ENCODE measurements at places on chromosomes 3 and 15.

GRCh38 chr15:58839485-58839884 lies 68.4 kb downstream of the MINDY2 start:
- DNase-seq = peak; percentile 7

DNA sequence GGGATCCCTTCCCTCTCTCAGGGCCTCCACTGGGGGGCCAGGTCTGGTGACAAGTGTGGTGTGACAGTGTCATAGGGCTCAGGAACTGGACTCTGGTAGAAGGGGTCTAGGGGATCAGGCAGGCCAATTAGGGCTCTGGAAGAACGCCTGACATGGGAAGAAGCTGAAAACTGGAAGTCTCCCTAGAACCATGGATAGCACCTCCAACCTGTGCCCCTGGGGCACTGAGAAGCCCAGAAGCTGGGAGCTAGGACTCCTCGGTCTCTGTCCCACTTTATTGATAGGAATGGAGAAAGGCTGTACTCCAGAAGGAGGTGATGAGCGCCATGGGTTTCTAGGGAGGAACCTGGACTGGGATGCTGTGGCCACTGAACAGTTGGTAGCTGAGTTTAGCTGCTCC lies 30.7 kb downstream of the INSYN1 start:
- no peak for DNase-seq

DNA sequence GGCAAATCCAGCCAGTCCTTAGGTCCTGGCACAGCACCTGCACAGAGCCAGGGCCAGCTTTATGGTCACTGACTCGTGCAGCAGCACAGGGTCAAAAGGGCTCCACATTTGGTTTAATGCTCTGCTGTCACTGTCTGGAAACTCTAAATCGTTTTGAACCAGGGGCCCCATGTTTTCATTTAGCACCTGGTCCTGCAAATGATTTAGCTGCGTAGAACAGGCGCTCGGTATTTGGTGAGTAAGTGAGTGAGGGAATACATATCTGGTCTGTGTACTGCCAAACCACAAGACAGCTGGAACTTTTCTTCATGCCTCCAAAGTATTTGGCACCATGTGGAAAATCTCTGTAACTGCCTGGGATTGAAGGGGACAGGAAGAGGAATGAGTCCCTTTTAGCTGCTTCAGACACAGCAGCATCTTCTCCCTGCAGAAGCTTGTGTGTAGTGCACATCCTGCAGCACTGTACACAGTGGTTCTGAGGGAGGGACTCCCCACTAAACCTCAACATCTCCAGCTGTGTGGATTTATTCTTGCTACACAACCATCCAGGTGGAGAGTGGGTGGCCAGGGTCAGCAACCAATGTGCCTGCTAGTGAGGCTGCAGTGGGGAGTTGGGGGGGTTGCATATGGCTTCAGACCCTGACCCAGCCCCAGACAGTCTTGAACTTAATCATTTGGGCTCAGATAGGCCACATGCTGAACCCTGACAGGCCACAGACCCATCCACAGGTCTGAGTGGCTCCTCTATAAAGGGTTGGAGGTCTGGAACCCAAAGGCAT lies 1.1 kb downstream of the SH2D7 start:
- peak; percentile 93 for DNase-seq

GRCh38 chr3:30333903-30334302 lies 272.5 kb upstream of the TGFBR2 start:
- peak; percentile 68 for DNase-seq

DNA sequence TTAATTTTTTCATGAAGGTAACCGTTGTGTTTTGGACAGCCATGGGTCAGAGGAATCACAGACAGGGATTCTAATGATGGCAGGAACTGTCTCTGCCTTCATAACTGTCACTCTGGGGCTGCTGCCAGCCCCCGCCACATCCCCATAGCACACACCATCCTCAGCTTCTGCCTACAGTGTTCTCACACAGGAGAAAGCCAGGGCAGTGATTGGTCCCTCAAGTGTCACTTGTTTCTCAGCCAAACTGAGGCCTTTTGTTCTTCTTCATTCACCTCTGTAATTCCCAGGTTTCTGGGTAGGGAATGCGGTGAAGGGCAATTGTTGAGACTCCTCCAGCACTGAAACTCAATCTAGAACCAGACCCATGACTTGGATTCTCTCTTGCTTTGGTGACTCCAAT lies 65.4 kb upstream of the C3orf80 start:
- no peak for DNase-seq

DNA sequence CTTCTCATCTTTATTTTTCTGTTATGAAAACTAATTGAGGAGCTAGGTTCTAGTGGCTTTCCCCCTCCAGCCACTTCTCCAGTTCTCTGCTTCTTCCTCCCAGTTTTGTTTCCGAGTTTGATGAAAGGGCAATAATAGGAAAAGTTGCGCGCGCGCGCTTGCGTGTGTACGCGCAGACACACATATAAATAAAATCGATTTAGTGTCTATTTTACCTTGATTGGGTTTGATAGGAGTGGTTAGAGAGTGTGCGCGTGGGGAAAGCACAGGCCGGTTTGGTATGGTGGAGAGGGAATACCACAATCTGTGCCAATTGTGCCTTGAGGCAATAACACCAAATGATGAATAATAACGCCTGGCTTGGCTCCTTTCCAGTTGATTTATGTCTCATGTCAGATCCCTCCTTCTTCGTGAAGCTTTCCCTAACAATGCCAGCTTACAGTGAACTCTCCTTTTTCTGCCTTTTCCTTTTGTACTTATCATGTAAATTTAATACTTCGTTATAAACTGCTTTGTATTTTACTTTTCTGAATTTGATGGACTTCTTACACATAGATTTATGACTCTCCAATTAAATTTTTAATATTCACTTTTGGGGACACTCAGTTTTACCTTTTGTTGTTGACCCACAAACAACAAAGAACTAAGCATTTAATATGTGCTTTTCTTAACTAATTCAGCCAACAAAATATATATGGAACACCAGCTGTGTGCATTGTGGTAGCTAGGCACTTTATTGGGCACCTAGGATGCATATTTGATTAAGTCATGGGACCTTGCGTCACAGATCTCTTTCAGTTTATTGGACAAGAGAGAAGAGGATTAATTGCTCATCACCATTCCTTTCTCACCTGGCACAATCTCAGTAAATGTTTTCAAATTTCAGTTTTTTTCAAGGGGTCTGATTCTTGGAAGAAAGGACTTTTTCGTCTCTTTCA lies 1.7 kb downstream of the TIPARP start:
- peak; percentile 89 for DNase-seq

- DNase-seq = no peak
Observed at GRCh38 chr15:22850055-22850454, 11.6 kb downstream of the NIPA2 start.

DNA sequence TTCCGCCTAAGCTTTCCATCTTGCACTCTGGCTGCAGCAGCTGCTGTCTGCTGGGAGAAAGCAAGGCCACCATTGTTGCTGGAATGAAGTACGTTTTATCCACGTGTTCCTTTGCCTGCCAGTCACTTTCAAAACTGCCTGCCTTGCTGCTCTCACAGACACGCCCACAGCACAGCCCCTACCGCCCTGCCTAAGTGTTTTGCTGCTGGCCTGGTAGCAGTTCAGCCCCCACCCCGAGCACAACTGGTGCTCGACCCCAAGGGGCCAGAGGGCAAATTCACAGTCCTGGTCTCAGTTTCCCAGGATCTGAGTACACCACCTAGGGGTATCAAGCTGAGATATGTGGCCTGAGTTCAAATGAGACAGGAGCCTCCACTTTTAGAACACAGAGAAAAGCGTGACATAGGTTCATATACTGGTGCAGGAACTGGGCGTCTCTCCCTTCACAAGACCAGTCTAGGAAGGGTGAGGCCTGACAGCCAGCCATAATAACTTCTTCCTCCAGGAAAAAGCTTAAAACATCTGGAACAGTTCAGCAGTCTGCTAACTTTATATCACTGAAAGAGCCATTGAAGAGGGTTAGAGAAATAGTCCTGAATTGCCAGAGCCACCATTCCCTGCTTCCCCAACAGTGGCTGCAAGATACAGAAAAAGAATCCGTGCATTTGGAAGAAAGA lies 1012.3 kb downstream of the ZPLD1 start:
- no peak for DNase-seq

GRCh38 chr15:70023769-70024491 lies 73.8 kb downstream of the TLE3 start:
- peak; percentile 88 for DNase-seq

- DNase-seq = peak; percentile 42
Observed at GRCh38 chr15:101207867-101208288, 44.0 kb downstream of the CHSY1 start.

DNA sequence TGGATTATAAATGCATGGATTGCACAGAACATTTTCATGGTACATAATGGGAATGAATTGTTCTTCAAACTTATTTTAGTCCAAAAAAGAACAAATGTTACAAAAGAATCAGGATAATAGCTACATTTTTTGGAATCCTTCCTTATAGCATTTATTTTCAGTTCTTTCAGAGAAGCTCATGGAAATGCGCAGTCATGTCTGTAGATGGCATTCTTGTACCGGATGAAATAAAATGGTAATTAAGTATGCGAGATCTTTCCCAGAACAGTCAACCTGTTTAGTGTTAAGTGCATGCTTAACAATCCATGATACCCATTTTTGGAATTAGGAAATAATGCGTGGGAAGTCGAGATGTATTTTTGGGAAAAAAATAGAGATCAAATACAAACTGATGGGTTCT lies 38.2 kb upstream of the GOLGA8B start:
- peak; percentile 28 for DNase-seq

- DNase-seq = peak; percentile 38
Observed at GRCh38 chr3:23495507-23495906, 292.4 kb downstream of the UBE2E2 start.

DNA sequence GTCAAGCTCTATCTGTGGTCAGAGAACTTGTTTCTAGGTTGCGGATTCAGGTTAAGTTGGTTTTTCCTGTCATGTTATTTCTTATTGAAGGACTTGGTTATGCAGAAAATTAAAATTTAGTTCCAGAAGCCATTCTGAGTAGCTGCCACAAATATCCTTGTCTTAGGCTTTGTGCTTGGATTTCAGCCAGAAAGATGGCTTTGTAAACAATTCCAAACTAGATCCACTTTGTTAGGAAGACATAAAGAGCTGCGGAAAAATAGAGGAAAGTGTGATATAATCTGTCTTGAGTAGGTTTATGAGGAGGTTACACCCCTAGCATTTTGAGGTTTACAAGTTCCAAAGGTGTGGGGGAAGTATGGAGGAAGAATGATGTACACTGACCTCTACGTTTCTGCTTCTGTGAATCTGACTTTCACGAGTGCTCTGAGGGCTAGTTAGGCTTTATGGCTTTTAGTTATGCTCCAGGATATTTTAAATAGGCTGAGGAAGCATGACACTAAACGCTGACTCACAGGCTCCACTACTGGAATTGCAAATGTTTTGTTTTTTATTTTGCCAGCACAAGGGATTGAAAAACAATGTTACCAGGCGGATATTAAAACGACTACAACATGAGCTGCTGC lies 46.3 kb upstream of the UTS2B start:
- peak; percentile 60 for DNase-seq

- DNase-seq = peak; percentile 51
Observed at GRCh38 chr3:189927975-189928895, 192.5 kb downstream of the P3H2 start.

DNA sequence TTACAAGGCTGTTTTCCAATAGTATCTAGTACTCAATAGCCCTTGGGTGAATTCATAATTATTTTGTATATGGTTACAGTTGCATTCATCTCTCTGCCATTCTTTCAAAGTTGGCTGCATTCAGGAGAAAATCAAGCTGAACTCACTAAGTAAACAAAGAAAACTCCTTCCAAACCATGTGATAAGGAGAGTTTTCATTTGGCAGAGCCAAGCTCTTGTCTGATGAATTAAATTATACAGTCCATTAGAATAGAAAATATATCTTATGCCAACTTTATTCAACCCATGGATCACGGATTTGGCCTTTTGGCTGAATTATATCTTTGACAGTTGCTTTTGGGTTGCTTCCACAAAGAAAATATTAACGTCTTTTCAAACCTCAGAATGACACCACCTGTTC lies 272.3 kb upstream of the ROBO1 start:
- DNase-seq = no peak

DNA sequence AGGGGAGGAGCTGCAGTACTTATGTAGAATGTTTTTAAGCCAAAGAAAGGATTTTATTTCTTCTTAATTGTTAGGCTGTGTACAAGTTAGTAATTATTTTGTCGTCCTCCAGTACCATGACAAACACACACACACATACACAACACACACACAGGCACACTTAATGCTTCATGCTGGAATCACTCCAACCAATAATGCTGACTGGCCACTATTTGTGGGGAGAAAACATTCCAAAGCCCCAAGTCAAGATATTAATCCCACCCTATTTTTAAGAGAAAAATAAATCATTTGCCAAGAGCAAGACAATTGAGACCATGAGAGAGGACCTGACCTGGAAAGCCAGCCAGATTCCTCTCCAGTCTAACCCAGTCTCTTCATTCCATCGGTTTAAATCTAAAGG lies 51.8 kb upstream of the TMCO5A start:
- no peak for DNase-seq

GRCh38 chr3:54042259-54042823 lies 80.0 kb upstream of the CACNA2D3 start:
- DNase-seq = no peak

- no peak for DNase-seq
Observed at GRCh38 chr3:184082465-184082864, 14.4 kb upstream of the HTR3E start.

Measured in fibroblast of skin of right biceps (primary cell).